HepG2 (cell line): ENCODE measurements at places on chromosomes 13 and 19.

DNA sequence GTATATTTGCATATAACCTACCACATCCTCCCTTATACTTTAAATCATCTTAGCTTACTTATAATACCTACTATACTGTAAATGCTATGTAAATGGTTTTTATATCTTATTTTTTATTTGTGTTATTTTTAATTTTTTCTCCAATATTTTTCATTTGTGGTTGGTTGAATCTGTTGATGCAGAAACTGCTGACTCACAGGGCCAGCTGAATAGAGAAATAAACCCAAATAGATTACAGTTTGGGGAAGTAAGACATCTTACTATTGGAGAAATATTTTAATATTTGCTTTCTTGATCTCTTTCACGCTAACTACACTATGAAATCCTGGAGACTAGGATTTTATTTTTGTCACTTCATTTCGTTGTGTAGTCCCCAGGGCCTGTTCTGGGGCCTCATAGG is 7.1 kb downstream of the SMAD9 start:
- DNase-seq = no peak

DNA sequence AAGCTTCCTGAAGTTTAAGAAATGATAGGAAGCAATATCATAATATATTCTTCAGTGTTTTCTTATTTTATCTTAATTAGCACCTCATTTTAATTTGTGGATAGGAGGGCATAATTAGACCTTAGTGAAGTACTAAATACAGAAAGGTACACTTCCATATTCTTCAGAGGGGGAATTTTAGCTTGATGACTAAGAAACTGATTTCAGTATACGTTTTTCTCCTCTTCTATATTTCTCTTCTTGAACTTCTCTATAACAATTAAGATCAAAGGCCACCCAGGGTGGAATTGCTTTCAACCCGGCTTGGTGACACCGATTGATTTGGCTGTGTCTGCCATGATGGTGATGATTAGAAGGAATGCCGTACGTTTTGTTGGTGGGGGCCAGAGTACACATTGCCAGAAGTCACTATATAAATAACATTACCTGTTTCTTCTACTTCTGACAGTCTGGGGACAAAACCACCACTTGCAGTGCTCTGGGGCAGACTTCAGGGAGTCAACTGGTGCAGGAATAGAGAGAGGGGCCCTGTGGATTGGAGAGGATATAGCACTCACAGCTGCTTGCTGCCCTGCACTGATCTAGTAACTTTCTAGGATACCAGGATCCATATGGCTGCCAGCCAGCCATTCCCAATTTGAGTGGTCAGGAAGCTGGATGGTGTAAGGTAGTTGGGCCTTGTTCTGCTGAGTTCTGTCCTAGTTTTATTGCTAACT is 73.8 kb downstream of the SPATA13 start:
- no peak for DNase-seq

DNA sequence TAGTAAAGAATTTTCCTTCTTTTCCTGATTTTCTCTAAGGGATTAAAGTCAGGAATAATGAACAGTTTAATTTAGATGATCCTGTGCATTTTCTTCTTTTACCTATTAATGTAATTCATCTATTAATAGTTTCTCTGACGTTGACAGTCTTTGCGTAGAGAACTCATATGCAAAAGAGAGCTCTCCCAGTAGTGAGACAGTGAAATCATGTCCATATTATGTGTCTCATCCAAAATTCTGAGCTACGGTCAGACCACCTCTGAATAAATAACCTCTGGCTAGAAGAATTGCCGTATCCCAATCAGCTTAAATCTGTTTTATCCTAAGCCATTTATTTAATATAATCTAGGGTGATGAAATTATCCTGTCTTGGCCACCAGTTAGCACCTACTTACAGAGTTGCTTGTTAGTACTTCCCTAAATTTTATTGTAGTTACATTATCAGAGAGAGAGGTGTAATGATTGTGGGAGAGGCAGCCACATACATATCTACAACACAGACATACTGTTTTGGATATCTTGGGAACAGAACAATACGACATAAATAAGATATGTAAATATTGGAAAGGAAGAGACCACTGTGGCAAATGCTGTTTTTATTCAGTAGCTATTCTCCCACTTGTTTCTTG is 30.7 kb downstream of the PDS5B start:
- DNase-seq = no peak

GRCh38 chr13:44837250-44837649 is 152.0 kb downstream of the NUFIP1 start:
- DNase-seq = no peak
